Activated CD4-positive, alpha-beta T cell treated with anti-CD3 and anti-CD28 coated beads for 24 hours (primary cell): ENCODE measurements at places on chromosomes 6 and 20.

- no peak for DNase-seq
Measured at GRCh38 chr6:141658696-141659095, 474.0 kb upstream of the GJE1 start.

DNA sequence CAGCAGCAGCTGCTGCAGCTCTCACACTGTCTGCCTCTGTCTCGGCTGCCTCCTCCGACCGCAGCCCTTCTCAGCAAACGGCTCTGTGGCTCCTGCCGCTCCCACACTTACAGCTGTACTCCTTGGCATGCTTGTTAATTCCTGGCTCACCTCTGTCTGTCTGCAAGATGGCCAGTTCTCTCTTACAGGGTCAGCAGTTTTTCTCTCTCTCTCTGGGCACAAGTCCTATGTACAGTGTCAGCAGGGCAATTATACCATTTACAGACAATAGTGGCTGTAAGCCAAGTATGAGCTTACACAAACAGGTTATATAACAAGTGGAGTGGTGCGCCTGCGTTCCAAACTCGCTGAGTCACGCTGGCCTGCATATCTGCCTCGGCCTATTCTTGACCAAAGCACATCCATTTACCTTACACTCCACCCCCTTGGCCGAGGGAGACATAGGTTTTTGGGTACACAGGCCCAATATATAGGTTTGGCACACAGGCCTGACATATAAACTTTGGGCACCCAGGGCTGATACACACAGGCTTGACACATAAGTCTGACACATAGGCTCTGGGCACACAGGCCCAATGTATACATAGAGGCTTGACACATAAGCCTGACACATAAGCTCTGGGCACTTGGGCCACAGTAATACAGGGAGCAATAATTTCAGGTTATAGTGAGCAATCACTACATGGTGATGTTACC, 4.4 kb downstream of the ZKSCAN3 start:
- no peak for DNase-seq

DNA sequence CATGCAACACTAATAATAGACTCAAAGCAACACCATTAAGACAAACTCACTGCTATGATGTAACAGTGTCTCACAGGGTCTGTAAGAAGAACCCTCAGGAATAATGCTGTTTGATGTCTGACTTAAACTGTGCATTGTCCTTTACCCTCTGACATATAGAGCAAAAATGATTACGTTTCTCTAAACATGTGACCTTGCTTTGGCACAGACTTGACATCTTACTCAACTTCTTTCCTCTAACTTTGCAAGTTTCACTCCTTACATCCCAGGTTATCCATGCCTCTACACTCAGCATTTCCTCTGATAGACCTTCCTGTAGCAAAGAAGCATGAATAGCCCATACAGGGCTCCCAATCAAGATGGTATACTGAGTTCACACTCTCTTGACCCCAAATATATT, 252.7 kb downstream of the UST start:
- DNase-seq = no peak

- no peak for DNase-seq
Measured at GRCh38 chr20:43532416-43533055, 25.0 kb downstream of the L3MBTL1 start.

DNA sequence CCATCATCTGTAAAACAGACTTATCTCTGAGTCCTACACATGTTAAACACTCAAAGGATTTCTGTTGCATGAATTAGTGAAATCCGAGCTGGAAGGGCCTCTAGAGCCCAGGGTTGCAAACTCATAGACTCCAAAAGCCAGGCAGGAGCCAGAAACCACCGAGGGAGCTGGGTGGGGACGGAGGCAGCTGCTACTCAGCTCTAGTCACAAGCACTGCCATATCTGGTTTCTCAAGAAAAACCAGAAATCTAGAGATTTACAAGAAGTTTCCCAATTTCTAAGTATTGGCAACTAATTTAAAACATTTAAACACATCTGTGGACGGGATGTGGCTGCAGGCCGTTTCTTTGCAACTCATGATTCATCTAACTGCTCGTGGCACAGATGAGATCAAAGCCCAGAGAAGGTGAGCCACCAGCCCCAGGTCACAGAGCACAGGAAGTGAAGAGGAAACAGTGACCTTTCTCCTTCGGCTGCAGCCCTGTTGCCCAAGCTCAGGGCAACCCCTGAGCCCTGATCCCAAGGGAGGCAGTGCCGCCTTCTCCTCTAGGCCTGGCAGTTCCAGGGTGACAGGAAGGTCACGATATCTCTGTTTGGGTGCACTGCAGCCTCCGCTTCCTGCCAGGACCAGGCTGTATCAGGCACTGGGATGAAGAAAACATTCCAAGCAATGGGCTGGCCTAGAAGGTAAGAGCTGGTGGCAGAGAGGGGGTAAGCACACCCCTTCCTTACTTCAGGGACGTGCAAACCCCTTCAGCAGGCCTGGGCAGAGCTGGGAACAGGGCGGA, 26.4 kb upstream of the PTGIS start:
- peak; percentile 60 for DNase-seq

DNA sequence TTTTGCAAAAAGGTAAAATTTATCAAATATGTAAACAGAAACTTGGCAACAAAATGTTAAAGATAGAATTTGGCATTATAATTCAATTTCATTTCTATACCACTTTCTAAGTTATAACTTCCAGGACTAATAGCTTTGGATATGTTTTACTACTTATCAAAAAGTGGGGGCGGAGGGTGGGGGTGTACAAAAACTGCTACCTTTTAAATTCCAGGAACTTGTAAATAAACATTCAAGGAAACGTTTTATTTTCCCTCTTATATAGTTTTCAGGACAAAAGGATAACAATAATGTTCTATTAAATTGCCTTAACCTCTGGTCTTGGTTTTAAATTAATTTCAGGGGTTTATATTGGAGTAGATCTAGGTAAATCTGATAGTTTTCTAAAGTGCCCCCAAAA, 103.8 kb downstream of the DST start:
- no peak for DNase-seq

- DNase-seq = no peak
Measured at GRCh38 chr6:135266675-135267074, 85.6 kb downstream of the MYB start.

DNA sequence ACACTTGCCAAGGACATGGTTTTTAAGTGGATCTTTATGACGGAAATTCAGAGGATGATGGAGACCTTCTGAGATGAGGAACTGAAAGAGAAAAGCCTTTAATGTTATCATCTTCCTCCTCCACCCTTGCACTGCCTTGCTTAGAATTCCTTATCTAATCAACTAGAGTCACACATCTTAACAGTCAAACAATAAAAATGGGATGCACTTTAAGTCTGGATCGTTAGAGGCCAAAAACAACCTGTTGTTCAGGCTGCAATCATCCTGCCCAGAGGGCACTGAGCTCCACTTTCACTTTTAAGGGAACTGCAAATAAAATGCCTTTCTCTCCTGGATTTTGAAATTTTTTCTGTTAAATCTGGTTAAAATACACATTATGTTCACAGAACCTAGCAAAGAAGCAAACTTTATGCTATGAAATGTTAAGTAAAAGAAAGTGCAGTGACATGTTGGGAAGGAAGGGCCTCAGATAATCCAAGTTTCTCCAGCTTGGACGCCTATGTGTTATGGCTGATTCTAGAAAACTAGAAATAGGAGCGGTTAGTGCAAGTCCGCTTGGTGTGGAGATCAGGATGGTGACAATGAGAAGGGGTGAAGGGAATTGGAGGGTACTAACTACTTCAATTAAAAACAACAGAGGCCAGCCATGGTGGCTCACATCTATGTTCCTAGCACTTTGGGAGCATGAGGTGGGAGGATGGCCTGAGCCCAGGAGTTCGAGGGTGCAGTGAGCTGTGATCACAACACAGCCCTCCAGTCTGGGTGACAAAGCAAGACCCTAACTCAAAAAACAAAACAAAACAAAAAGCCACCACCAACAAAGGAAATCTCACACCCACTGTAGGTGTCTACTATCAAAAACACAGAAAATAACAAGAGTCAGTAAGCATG, 66.4 kb upstream of the KIF13A start:
- no peak for DNase-seq
